ENCODE measurements at places on chromosomes 6 and 20. TPM values are rescaled to one million over a fixed set of nuclear protein-coding genes. Genes with fewer than 3 reads are reported as not detected.

Gene PAK5
- total RNA-seq: 0.08 TPM

Gene SMIM26
- 35.4 TPM for total RNA-seq

Gene POU3F2
- not detected for total RNA-seq

Gene HLA-DRB1
- 15.3 TPM for total RNA-seq

Gene C6orf118
- not detected for total RNA-seq

Gene TBXT
- not detected for total RNA-seq

Gene HAO1
- 224 TPM for total RNA-seq

DNA sequence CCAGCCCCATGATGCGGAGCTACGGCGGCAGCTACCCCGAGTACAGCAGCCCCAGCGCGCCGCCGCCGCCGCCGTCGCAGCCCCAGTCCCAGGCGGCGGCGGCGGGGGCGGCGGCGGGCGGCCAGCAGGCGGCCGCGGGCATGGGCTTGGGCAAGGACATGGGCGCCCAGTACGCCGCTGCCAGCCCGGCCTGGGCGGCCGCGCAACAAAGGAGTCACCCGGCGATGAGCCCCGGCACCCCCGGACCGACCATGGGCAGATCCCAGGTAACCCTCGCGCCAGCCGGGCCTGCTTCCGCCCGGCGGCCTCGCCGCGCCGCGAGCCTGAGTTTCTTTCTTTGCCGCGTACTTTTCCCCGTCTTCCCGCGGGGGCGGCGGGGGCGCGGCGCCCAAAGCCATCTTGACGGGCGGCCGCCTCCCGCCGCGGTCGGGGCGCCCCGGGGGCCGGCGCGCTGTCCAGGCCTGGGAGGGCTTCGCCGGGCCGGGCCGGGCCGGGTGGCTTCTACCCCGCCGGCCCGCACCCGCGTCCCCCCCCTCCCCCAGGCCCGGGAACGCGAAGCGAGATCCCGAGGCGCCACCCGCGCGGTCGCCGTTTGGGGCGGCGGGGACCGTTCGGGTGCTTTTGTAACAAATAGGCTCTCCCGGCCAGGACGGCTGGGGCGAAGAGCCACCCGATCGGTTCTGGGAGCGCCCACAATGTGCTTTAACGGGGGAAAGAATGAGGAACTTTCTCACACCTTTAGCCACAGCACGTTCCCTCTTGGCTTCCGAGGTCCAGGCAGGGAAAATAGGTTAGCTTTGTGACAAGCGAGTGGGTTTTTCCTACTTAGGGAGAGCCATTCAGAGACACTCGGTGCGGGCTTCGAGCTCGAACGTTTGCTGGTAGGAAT is 2.3 kb downstream of the ARID1B start:
- DNase-seq: peak; percentile 69

DNA sequence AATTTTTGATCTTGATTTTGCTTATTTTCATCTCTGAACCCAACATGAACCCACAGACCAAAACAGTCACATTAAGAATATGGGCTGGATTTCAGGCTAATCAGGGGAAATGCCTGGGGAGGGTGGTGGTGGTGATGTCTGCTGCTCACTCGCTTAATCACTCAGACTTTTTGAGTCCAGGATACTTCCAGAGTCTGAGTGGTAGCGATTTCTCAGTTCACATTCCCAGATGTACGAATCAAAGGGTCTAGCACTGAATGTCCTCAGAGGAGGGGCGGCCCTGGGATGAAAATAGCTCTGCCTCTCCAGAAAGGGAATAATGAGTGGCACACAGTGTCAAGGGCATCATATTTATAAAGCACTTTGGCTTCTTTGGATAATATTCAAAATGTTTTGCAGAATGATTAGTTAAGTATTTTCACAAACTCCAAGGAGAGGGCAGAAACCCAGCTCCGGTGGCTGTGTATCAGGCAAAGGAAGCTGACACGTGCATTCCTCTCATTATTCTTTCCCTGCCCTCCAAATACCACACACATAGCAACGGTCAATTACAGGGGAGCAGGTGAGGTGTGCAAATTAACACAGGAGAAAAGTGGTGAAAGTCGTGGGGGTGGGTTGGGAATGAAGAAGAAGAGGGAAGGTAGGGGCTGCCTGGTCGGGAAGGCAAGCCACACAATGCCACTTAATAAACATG is 345.2 kb upstream of the RSPO3 start:
- no peak for DNase-seq

- DNase-seq: no peak
These were observed 571 bp upstream of the FOXC1 start for GRCh38 chr6:1609041-1609647.

GRCh38 chr6:23532227-23532626 is 593.8 kb upstream of the NRSN1 start:
- no peak for DNase-seq

- DNase-seq: no peak
These were observed 61.7 kb downstream of the PYGB start for GRCh38 chr20:25309395-25310267.

GRCh38 chr6:54621285-54621684 is 225.3 kb upstream of the FAM83B start:
- no peak for DNase-seq

- DNase-seq: no peak
These were observed 129.3 kb downstream of the IRF4 start for GRCh38 chr6:520820-521219.

- DNase-seq: peak; percentile 40
These were observed 86.1 kb upstream of the ZNF217 start for GRCh38 chr20:53679597-53680309.

- DNase-seq: no peak
These were observed 214.4 kb downstream of the PTPRK start for GRCh38 chr6:128305976-128306375.

GRCh38 chr6:41470029-41470330 is 76.2 kb upstream of the FOXP4 start:
- no peak for DNase-seq

DNA sequence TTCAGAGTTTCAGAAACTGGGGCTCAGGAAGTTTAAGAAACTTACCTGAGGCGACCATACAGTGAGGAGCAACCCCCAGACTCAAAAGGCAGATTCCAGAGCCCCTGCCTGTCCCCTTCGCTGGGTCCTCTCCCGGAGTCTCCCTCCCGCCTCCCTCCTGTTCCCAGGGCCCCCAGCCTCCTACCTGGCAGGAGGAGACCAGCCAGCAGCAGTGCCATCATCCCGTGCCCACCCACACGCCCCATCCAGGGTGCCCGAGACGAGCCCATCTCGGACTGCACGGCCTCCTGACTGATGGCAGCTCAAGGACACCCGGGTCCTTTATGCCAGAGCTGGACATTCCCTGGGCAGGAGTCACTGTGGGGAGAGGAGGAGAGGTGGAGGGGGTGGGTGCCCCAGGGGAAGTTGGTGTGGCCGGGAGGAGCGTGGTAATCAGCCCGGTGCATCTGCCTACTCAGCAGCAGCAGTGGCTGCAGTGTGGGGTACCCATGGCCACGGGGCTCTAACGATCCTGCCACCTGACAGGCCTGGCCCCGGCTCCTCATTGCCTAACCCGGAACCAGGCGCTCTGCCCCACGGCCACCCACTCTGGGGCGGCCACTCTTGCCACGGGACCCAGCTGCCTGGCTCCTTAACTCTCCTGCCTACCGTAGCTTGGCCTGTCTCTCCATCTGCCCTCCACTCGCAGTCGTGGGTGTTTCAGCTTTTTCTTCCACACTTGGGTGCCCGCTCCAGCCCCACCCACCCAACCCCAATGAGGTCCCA is at the start of gene CDSN:
Gene CDSN (minus strand): TSS at position 296 of the 765 bp plus-strand sequence. CDS start 27 bp downstream, at position 269.
- DNase-seq: no peak

Data from left lobe of liver (tissue), 2 donors.